Stimulated activated CD4-positive, alpha-beta T cell treated with anti-CD3 and anti-CD28 coated beads, Interleukin-2, amount 100 ng/mL, for 24 hours (primary cell): ENCODE measurements at places on chromosomes 3 and 15.

GRCh38 chr3:12809001-12809400 is 12.5 kb downstream of the CAND2 start:
- DNase-seq = no peak

- no peak for DNase-seq
Observed at GRCh38 chr3:59839810-59840515, 790.1 kb upstream of the CFAP20DC start.

- no peak for DNase-seq
Observed at GRCh38 chr3:127450331-127450730, 140.2 kb downstream of the TPRA1 start.

GRCh38 chr15:68334661-68335124 is 57.1 kb downstream of the FEM1B start:
- DNase-seq = no peak

GRCh38 chr15:61115679-61116078 is 113.4 kb downstream of the RORA start:
- DNase-seq = no peak

- DNase-seq = no peak
Observed at GRCh38 chr3:67376416-67376815, 278.0 kb downstream of the SUCLG2 start.

DNA sequence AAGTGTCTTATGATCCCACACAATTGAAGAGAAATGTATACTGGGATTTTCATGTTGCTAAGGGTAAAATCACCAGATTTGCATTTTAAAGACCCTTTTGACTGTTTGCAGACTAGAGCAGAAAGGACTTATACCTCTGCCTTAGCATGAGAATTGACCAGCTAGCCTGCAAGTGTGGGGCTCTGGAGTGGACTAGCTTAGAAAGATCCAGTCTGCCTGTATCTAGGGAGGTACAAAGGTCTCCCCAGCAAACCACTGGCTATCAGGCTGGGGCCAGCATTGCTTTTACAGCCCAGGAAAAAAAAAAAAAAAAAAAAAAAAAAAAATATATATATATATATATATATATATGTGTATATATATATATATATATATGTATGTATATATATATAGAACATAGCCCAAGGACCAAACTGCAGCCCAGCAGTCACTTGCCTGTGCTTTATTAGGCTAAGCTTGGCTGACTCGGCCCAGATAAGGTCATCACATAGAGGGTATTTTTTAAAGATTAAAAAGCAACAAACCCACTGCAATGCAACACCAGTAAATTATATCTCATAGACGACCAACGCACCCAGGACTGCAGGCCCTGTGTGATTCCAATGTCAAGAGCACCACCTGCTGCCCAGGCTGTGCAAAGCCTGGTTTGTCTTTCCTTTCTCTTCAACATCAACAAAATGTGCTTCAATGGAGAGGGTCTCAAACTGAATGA is 63.7 kb downstream of the DCLK3 start:
- peak; percentile 51 for DNase-seq

GRCh38 chr3:96760956-96761355 is 53.4 kb upstream of the EPHA6 start:
- no peak for DNase-seq

- DNase-seq = no peak
Observed at GRCh38 chr3:52707585-52707984, 1.7 kb downstream of the SPCS1 start.

- DNase-seq = no peak
Observed at GRCh38 chr3:126490619-126491018, 14.9 kb upstream of the ZXDC start.

- DNase-seq = no peak
Observed at GRCh38 chr15:67224889-67225288, 29.6 kb downstream of the AAGAB start.

DNA sequence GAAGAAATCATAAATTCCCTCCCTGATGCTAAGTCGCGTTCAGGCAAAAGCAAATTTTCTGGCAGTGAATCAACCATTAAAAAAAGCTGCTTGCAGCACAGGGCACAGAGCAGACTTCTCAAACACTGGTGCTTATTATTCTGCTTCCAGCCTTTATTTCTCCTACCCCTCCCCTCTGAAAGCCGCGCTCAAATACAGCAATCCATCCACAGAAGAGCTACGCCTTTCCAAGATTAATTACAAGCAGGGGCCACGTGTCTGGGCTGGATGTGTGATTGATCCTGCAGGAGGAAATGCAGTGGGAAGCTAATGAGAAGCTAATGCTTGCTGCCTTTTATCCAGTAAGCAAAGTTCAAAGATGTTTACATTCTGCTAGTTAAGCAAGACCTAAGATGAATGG is 134.9 kb upstream of the TOPAZ1 start:
- no peak for DNase-seq

GRCh38 chr15:98647026-98647773 is 1.1 kb upstream of the IGF1R start:
- peak; percentile 69 for DNase-seq

DNA sequence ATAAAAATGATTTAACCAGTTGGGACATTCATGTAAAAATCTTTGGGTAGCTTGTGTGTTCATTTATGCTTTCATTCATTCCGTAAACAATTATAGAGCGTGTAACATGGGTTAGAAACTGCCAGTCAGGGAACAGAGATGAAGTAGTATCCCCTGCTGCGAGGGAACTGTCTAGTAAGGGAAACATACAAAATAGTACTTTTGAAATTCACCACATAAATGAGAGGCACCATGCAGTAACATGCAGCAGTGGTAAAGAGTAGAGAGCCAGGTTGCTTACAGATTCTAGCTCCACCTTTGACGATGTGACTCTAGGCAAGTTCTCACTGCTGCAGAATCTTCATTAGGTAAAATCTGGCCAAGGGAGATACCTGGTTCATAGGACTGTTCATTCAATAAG is 938 bp downstream of the DZIP3 start:
- DNase-seq = no peak

DNA sequence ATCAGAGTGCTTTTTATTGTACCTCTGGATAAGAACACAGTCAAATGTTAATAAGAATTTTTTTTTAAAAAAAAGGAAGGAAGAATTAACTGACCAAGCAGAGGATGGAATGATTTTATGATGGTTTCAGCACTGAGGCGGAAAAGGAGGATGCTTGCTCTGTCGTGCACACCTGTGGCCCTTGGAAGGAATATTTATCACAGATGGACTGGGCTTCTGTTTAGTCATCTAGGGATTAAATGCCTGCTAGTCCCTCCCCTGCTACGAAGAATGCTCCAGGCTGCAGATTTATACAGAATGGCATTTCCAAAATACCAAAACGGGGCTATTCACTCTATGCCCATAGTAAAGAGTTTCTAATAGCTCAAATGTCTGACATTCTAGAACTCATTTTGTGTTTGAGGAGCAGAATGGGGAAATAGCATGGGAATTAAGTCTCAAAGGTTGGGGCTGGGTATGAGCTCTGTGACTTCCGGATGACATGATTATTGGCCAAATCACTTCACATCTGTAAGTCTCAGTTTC is 92.8 kb upstream of the BCL6 start:
- no peak for DNase-seq

- DNase-seq = no peak
Observed at GRCh38 chr15:39128746-39129145, 452.1 kb upstream of the THBS1 start.

- DNase-seq = no peak
Observed at GRCh38 chr3:3170998-3171397, 8.5 kb downstream of the CRBN start.

DNA sequence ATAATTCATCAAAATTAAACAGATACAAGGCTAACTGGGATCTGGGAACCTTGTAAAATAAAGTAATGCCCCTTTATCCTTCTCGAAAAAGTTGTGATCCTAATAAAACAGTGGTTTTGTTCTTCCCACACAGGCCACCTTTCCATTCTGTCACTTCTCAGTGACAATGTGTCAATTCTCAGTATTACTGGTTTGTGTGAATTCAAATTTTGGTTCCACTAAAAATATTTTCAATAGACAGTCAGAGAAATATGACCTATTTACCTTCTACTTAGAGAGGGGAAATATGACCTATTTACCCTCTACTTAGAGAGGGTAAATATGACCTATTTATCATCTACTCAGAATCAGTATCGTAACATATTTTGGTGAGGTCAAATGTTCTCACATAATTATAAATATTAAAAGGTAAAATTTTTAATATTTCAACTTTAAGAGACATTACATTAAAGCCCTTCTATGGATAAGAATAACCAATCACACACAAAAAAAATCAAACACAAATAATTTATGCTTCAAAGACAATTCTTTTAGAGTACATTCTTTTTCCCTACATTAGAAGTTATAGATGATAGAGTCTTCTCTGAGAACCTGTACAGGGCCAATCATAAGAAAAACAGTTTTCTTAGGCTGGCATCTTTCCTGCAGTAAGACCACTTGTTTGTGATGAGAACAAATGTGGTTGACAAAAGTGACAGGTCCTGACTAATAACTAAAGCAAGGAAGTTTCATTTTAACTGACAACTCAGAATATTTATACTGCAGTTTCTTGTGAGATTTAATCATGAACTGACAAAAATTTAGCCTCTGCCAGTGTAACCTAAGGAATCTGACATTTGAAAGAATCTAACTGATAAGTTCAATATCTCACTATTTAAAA is 323.3 kb downstream of the DIPK2A start:
- DNase-seq = no peak

DNA sequence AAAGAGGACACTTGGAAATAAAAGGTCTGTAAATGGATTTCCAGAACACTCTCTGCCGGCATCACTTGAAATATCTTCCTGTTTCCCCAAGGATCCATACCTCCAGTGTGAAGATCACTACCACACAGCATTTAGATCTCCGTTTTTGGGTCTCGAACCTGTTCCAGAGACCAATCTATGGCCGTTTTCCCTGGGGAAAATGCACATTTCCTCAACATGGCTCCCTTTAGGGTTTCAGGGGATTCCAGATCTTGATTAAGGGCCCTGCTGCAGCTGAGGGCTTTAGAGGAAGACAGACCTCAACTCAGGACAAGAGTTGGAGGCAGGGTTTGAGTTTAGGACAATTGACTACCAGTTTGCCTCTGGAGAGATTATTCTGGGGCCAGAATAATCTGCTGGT is 2.1 kb downstream of the CTSH start:
- DNase-seq = no peak

DNA sequence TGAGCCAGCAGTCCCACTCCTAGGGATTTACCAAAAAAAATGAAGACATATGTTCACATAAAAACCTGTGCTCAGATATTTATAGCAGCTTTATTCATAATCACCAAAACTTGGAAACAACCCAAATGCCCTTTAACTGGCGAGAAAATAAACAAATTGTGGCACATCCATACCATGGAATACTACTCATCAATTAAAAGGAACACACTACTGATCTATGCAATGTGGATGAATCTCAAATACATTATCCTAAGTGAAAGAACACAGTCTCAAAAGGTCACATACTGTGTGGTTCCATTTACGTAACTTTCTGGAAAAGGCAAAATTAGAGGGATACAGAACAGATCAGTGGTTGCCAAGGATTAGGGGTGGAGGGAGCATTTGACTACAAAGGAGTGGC is 394.5 kb downstream of the SHQ1 start:
- DNase-seq = no peak

GRCh38 chr3:190519886-190520285 is 6.0 kb downstream of the IL1RAP start:
- DNase-seq = no peak

DNA sequence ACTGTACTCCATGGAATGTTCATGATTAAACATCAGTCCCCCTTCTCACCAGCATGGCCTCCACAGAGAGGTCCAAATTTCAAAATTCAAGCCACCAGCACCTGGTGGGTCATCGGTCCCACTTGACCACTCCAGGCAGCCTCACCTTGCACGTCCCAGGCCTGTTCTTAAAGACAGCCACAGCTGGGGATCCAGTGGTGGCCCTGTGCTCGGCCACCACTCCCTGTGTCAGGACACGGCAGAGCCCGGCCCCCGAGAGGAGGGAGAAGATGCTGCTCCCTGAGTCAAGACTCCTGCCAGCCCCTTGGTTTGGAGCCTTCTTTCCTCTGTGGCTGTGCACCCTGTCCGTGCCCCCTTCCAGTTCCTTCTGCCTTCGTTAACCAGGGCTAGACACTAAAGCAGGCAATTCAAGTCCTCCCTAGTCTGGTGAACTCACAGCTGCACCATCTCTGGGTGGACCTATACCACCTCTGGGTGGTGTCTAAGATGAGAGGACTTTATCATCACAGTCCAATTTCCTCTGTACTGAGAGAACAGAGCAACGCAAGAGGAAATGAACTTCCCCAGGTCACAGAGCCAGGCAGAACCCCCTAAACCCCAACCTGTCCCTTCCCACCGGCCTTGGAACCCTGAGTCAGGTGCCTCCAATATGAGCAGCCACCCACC is 97.1 kb downstream of the MEGF11 start:
- no peak for DNase-seq

- DNase-seq = no peak
Observed at GRCh38 chr3:155441506-155441905, 148.0 kb upstream of the STRIT1 start.

DNA sequence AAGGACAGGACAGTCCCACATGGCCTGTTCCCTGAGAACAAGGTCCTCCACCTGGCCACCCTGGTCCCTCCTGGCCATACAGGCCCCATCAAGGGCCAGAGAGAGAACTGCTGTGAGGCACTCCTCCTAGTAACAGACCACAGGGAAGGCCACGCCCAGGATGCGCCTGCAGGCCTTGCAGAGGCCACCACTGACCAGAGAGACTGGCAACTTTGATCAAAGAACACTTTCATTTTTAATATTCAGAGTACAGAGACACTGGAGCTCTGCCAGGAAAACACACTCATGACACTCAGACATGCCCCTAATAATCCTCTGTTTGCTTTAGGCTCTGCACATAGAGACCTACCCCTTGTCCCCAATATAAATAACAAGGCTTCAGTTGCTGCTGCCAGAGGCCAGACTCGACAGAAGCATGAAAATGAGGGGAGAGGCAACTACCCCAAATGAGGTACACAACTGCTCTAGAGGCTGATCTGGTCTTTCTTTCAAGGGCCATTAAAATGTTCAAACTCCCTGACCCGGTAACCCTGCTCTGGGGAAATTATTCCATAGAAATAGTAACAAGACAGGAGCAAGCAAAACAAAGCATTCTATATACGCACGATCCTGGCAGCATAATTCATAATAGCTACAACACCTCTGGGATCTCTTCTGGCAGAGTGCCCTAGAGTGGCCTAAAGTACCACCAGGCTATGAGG is 44.8 kb downstream of the CCDC12 start:
- DNase-seq = no peak

GRCh38 chr3:188901671-188902287 is 270.0 kb upstream of the TPRG1 start:
- no peak for DNase-seq

GRCh38 chr15:38564557-38565286 is at the start of gene RASGRP1:
Gene RASGRP1, minus strand, starts transcription at chr15:38564814. Its CDS starts 186 bp downstream, at chr15:38564628.
- peak; percentile 85 for DNase-seq

DNA sequence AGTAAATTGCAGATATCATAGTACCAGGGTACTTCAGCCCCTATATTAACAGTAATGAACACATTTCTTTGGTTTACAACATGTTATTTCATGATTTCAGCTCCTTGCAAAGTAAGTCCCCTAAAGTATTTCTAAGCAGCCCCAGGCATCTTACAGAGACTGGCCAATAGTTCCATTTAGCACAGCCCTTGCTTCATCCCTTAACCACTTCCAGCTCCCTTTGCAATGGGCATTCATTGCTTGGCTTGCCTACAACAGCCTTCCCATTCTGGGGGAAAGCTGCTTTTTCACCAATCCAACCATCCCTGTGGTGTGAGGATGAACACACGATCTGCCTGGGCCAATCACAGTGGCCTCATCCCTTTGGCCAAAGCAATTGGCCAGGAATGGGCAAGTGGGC is 67.2 kb upstream of the XCR1 start:
- DNase-seq = no peak

GRCh38 chr3:129528589-129529100 is at the start of gene RHO:
Gene RHO, plus strand, starts transcription at chr3:129528639. Its CDS starts 95 bp downstream, at chr3:129528734.
- DNase-seq = no peak

- peak; percentile 34 for DNase-seq
Observed at GRCh38 chr15:82647835-82648256, 683 bp upstream of the CPEB1 start.
